ENCODE measurements at places on chromosomes 12 and 14. TPM values are rescaled to one million over a fixed set of nuclear protein-coding genes. Genes with fewer than 3 reads are reported as not detected.

RPL10L gene
- not detected for total RNA-seq

PPP4R4 gene
- 0.38 TPM for total RNA-seq

TMEM132D gene
- not detected for total RNA-seq

GRCh38 chr12:51028126-51028812 is 2.1 kb upstream of the SLC11A2 start:
- no peak for DNase-seq

DNA sequence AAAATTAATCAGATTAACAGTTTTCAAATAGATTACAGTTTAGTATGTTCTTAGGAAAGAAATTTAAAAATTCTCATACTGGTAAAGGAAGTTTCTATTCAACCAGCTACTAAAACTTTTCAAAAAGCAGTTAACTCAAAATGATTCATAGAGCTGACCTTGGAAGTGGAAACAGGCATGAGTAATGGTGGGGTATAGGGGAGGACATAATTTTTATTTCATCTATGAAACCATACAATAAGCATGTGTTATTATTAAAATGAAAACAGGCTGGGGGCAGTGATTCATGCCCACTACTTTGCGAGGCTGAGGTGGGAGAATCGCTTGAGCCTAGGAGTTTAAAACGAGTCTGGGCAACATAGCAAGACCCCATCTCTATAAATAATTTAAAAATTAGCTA is 73.0 kb downstream of the DNAI7 start:
- no peak for DNase-seq

DNA sequence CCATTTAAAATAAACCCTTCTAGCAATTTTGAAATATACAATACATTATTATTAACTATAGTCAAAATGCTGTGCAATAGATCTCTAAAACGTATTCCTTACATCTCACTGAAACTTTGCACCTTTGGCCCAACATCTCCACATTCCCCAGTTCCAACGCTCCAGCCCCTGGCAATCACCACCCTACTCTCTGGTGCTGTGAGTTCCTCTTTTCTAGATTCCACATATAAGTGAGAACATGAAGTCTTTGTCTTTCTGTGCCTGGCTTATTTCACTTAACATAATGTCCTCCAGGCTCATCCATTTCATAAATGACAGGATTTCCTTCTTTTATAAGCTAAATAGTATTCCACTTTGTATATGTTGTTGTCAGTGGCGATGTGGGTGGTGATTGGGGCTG is 194.7 kb upstream of the RTL1 start:
- DNase-seq: no peak

GRCh38 chr12:21771311-21771710 is 3.2 kb downstream of the KCNJ8 start:
- no peak for DNase-seq

DNA sequence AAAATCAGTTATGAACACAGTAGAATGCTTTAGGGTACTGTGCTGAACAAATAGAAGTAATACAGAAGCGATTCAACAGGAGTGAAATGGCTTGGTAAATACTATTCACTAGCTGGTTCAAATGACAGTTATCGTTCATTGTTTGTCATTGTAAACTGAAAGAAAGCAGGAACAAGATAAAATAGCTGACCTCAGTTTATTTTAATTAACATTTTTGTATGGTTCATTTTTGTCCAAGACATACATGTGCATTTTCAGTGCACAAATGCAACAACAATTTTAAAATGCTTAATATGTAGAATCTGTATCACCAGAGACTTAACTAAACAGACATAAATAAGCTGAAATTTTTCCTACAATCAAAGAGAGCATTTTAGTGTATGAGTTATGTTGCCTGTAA is 49.9 kb downstream of the ALX1 start:
- DNase-seq: no peak

DNA sequence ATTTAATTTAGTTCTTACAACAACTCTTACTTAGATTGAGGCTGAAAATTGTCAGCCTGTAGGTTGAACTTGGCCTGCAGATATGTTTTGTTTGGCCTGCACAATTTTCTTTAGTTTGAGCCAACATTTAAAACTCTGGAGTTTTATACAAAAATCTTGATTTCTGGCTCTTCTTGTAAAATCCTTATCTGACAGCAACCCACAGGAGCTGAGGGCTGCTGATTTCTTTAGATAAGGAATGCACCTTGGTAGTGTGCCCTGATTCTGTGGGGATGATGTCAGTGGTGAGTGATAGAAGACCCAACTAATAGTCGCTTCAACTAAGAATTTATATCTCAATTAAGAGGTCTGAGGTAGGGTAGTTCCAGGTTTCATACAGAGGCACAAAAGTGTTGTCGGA is 49.5 kb downstream of the SOCS2 start:
- no peak for DNase-seq

GRCh38 chr12:20220339-20220738 is 148.0 kb upstream of the PDE3A start:
- DNase-seq: no peak

DNA sequence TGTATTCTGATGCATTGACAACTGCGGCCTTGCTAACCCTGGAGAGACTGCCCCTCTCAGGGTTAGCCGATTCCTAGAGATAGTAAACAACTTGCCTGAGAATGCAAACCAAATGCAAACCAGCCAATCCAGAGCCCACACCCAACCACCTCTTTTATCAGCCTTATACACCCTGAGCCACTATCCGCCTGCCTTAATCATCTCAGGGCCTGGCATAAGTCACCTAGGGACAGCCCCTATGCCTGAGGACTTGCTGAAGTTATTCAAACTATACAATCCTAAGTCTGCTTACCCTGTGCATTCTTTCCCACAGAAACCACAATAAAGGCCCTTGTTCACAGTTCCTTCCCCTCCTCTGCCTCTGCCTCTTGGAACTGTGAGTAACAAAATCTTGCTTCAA is 177.2 kb downstream of the KCNA5 start:
- DNase-seq: no peak

- no peak for DNase-seq
Measured at GRCh38 chr12:1473418-1473817, 121.0 kb downstream of the FBXL14 start.

GRCh38 chr14:104749111-104749649 is 3.8 kb upstream of the SIVA1 start:
- DNase-seq: no peak
